ENCODE measurements at places on chromosomes 3 and 15.

DNA sequence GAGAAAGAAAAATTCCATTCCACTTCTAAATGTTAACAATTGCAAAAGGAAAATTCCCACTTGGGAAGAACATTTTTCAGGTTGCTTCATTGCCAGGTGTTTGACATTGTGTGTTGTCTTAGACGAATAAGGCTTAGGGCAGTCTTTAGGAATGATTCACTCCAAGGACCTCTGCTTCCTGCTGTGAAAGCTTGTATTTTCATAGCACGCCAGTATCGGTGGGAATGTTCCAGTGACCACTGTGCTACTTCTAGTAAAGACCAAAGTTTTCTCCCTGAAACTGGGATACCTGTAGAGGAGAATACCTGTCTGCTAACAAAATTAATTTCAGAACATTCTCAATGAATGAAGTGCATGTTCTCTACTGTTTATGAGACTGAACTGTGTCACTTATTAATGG is 64.1 kb downstream of the CDIN1 start:
- no peak for DNase-seq

DNA sequence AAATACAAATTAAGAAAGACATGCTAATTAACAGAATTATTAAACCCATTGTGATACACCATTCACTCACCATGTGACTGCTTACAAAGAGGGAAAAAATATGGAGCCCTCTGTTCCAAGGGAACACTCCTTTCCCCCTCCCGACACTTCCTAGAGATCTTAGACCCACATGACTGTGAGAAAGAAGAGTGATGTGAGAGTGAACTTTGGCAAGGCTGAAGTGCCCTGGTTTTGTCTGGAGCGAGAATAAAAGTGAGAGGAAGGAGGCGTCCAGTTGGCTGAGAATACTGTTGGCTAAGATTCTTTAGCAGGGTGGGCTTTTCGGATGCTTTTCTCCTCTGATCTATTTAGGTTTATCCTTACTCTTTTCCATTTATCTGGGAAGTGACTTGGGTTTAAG is 14.1 kb downstream of the CHL1 start:
- DNase-seq: no peak

- no peak for DNase-seq
These were observed 81.3 kb upstream of the ATP10A start for GRCh38 chr15:25944386-25944785.

- peak; percentile 68 for DNase-seq
These were observed 163.4 kb downstream of the KLF13 start for GRCh38 chr15:31489801-31490646.

DNA sequence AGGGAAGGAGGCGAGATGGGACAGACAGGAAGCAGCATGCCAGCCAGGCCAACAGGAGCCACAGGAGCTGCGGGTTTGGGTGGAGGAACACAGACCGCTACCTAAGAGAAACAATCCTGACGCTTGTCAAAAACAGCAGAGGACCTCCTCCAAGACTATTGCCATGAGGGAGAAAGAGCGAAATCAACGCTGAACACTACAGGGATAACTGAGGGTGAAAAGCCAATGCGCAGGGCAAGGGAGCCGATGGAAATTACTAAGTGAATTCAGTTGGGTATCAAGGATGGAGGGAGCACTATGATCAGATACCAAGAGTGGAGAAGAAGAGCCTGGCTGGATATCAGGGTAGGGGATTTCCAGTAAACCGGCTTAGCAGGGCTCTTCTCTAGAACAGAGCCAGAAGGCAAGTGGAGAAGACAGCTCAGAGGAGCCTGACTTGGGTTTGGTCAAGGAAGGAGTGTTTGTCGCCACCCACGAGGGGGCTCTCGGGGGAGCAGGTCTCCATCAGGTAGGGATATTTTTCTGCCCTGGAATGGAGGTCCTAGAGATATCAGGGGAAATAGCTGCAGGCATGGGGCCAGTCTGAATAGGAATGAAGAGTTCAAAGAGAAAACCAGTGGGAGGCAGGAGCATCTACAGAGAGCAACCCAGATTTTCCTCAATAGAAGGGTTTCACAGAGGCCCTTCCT is 48.4 kb downstream of the SLC41A3 start:
- DNase-seq: no peak

DNA sequence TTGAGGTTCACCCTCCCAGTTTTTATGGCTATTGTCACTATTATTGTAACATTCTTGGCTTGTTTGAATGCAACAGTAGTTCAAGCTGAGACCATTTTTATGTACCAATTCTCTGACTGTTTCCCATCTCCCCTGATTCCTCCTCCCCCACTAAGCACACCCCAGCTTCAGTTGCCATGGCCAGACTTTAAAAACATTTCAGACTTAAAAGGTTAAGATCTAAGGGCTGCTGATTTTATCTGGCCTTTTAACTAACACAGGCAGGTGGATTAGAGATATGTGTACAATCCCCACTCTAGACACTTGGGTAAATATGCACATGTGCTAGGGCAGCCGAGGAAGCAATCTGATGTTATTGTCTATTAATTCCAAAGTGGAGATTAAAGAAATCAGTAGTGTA is 386.3 kb upstream of the NR2F2 start:
- no peak for DNase-seq

DNA sequence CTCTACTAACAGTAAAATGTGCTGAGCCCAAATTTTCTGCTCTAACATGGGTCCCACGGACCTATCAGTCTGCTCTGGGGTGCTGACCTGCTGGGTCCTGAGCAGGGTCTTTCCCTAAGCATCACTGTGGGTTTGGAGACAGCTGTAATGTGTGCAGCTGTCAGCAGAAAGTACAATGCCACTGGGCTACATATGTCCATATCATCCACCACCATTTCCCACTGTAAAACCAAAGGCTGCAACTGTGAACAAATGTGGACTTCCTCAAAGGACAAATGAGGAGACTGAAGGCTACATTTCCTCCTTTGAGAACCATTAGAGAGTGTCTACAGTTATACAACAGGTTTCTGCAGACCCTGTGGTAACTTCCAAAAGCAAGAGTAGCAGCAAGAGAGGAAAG is 33.8 kb upstream of the IP6K2 start:
- DNase-seq: no peak

DNA sequence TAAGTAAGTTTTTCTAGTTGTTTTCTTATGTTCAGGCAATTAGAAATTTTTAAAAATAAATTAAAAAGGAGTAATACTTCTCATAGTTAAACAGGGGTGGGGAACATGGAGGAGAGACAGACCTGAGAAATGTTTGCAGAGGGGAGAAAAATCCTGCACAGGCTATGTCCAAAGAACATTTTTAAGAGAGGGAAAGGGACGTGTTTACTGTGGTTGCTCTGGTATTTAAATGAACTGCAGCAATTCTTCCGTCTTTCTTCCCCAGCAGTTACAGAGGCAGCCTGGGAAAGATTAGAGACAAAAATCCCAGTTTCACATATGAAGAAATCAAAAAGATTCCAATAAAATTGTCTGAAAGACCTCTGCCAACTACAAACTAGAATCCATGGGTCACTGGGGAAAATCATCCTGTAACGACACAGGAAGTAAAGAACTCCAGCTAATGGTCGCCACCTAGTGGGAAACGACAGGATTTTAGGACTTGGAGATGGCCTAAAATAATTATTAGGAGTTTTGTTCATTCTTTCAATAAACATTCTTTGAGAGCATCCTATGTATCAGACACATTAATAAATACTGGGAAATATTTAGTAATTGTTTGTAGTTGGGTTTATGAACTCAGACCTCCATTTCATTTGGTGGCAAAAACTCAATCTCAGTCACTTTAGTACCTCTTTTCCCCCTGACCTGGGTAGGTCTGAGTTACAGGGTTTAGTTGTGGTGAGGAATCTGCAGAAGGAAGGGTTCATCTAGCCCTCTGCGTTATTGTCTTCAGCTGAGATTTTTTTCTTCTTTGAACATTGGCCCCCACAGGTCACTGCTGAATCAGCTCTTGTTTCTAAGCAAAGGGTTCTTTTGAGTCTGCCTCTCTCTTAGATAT is 69.9 kb upstream of the GOLIM4 start:
- peak; percentile 67 for DNase-seq

GRCh38 chr15:101684384-101684783 is 32.2 kb upstream of the TM2D3 start:
- no peak for DNase-seq

DNA sequence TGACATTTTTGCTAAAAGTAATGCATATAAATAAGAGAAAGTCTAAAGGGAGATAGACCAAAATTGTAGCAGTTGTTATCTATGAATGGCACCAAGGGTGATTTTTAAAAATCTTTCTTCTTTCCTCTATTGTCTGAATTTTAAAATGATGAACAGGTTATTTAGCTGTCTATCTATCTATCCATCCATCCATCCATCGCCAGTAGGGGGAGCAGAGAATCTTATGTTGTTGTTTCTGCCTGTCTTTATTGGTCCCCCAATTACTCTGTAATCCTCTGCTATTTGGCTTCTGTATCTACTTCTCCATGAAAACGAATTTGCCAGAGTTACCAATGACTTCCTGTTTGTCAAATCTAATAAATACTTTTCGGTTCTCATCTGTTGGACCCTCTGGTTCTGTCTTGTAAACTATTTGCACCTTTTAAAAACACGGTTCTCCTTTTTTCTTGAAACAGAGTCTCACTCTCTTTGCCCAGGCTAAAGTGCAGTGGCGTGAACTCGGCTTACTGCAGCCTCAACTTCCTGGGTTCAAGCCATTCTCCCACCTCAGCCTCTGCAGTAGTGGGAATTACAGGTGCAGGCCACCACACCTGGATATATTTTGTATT is 86.0 kb downstream of the ECT2 start:
- no peak for DNase-seq

- DNase-seq: no peak
These were observed 118.2 kb downstream of the KLHL25 start for GRCh38 chr15:85676342-85677098.

GRCh38 chr3:174854987-174855386 is 4.1 kb upstream of the NAALADL2 start:
- no peak for DNase-seq

DNA sequence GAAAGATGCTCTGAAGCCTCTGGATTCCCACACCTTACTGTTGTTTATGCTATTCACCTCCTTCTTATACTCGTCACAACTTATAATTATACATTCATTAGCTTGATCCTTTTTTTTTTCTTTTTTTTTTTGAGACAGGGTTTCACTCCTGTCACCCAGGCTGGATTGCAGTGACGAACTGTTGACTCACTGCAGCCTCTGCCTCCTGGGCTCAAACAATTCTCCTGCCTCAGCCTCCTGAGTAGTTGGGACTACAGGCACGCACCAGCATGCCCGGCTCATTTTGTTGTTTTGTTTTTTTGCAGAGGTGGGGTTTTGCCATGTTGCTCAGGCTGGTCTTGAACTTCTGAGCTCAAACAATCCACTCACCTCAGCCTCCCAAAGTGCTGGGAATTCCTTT is 143.6 kb downstream of the PLCL2 start:
- DNase-seq: no peak

DNA sequence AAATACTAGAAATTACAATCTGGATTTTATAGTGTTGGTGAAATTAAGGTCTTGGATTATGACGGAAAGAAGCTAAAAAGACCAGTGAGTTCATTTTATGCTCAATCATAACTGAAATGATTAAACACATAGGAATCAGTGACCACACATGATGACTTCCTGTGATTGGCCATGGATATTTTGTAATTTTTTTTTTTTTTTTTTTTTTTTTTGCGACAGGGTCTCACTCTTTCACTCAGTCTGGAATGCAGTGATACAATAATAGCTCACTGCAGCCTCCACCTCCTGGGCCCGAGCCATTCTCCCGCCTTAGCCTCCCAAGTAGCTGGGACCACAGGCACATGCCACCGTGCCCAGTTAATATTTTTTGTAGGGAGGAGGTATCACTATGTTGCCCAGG is 47.4 kb downstream of the PAQR5 start:
- no peak for DNase-seq

DNA sequence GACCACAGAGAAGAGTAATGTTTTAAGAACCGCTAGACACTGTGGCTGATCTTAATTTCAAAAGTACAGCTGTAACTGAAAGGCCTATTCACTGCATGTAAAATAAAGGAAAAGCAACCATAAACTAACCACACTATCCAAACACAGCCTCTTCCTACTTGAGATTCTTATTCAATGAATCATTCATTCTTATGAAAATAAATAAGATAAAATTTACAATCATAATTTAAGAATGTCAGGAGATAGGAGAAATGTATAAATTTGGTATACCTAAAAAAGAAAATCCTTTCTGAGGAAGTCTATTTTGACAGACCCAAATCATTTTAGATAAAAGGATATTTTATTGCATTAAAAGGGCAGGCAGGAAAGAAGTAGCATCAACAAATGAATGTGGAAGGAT is 533.5 kb upstream of the ZNF385D start:
- no peak for DNase-seq

GRCh38 chr15:100167884-100168375 is 173.8 kb downstream of the ADAMTS17 start:
- no peak for DNase-seq

GRCh38 chr3:129694228-129694627 is 87.8 kb upstream of the PLXND1 start:
- no peak for DNase-seq

- no peak for DNase-seq
These were observed 74.8 kb upstream of the KCNH8 start for GRCh38 chr3:19073341-19074105.

DNA sequence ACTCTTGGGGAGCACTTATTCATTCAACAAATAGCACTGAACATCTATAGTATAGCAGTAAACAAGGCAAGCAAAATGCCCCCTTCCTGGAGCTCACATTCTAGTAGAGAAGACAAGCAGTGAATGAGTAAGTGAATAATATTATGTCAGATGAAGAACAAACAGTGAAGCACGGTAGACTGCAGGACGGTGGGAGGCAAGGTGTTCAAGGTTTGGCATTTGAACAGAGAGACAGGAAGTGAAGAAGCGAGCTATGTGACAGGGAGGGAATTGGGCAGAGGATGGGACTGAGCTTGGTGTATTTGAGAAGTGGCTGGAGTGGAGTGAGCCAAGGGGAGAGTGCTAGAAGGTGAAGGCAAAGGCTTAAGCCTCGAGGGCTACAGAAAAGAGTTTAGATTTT is 1.4 kb downstream of the CRELD1 start:
- DNase-seq: no peak

GRCh38 chr3:12027184-12027846 is 23.1 kb downstream of the SYN2 start:
- DNase-seq: no peak

DNA sequence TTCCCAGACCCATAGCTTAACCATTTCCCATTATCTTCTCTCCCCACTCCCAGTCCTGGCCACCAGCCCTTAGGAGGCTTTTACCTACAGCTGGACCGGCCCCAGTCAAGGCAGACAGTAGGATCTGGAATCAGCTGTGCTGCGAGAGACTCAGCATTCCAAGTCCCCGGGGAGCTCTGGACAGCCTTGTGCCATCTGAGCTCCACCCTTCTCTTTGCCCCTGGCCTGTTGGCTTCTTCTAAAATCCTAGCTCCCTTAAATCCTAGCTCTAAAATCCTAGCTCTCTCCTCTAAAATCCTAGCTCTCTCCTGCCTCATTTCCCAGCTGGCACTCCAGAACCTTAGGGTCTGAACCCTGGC is 21.3 kb downstream of the MEGF11 start:
- DNase-seq: no peak

GRCh38 chr3:66177026-66177425 is 43.8 kb upstream of the SLC25A26 start:
- DNase-seq: no peak

GRCh38 chr15:32099956-32100684 is 69.8 kb downstream of the CHRNA7 start:
- DNase-seq: no peak
